ENCODE measurements at places on chromosomes 7 and 10. TPM values are rescaled to one million over a fixed set of nuclear protein-coding genes. Genes with fewer than 3 reads are reported as not detected.

DNA sequence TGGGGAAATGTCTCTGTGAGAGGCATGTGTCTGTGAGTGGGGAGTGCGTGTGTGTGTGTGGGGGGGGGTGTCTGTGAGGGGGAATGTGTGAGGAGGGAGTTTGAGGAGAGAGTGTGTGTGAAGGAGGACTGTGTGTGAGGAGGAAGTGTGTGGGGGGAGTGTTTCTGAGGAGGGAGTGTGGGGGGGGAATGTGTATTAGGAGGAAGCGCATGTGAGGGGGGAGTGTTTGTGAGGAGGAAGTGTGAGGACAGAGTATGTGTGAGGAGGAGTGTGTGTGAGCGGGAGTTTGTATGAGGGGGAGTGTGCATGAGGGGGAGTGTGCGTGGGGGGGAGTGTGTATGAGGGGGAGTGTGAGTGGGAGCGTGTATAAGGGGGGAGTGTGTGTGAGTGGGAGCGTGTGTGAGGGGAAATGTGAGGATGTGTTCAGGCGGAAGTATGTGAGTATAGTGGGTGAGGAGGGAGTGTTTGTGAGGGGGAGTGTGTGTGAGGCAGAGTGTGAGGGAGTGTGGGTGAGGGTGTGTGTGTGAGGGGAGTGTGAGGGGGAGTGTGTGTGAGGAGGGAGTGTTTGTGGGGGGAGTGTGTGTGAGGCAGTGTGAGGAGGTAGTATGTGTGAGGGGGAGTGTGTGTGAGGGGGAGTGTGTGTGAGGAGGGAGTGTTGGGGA is 21.8 kb upstream of the PTPRN2 start:
- H3K4me3 ChIP-seq = no peak overlapping the region
- peaks cover 24% of the 10 kb centered on the region for H3K36me3 ChIP-seq
- H3K27me3 ChIP-seq = no peaks in the 10 kb centered on the region
- H3K4me1 ChIP-seq = peaks cover 5% of the 10 kb centered on the region
- DNase-seq = no peak
- peak overlapping the region; percentile 26 for H3K27ac ChIP-seq

- H3K4me1 ChIP-seq = no peaks in the 10 kb centered on the region
- no peak overlapping the region for H3K27ac ChIP-seq
- no peak overlapping the region for H3K4me3 ChIP-seq
- H3K27me3 ChIP-seq = peaks cover 6% of the 10 kb centered on the region
- H3K36me3 ChIP-seq = no peaks in the 10 kb centered on the region
- DNase-seq = no peak
Observed at GRCh38 chr7:8343556-8343955, 81.6 kb upstream of the ICA1 start.

DNA sequence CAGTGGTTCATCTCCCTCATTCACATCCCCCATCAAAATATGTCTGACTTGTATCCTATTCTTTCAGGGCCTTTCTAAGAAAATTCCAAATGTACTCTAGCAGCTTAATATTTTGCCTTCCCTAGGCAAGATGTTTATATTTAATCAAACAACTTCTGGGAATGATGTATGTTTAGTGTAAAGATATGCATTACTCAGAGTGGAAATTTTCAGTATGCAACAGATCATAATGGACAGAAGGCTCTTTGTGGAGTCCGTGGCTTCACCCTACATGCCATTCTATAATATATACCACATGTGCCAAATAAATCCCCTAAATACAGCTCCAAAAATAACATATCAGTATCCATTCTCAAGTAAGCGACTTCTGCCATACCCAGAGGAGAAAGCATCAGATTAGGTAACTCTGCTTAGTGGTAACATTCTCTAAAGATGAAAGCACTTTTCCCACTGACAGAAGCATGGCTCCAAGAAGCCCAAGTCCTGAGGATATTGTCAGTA is 316.6 kb downstream of the KCNMA1 start:
- H3K27ac ChIP-seq = no peak overlapping the region
- DNase-seq = no peak
- no peaks in the 10 kb centered on the region for H3K4me1 ChIP-seq
- H3K36me3 ChIP-seq = no peaks in the 10 kb centered on the region

PIP gene
- not detected for total RNA-seq
